Pancreas (tissue), 10 donors: ENCODE measurements at places on chromosomes 3 and 15.

GRCh38 chr3:5972586-5972985, 785.1 kb downstream of the EDEM1 start:
- DNase-seq = no peak

GRCh38 chr3:31288641-31289100, 244.1 kb upstream of the STT3B start:
- peak; percentile 15 for DNase-seq

- DNase-seq = no peak
These were observed 135.4 kb downstream of the MCTP2 start for GRCh38 chr15:94366781-94367180.

GRCh38 chr15:48176957-48177356, 1.1 kb downstream of the MYEF2 start:
- DNase-seq = no peak

GRCh38 chr15:85063522-85064079, 81.9 kb downstream of the PDE8A start:
- DNase-seq = no peak

DNA sequence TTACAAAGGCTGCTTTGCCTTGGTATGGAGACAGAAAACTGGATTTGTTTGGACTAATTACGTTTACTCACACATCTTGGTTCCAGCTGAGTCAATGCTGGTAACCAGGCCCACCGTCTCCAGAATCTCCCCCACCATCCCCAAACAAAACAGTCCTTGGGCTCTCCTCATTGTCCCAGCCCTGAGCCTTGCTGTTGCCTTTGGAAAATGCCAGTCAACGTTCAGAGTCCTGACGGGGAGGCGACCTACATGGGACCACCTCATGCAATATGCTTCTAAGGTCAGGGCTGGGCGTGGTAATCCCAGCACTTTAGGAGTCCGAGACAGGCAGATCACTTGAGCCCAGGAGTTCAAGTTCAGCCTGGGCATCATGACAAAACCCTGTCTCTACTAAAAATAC, 85.2 kb upstream of the IQSEC1 start:
- no peak for DNase-seq

DNA sequence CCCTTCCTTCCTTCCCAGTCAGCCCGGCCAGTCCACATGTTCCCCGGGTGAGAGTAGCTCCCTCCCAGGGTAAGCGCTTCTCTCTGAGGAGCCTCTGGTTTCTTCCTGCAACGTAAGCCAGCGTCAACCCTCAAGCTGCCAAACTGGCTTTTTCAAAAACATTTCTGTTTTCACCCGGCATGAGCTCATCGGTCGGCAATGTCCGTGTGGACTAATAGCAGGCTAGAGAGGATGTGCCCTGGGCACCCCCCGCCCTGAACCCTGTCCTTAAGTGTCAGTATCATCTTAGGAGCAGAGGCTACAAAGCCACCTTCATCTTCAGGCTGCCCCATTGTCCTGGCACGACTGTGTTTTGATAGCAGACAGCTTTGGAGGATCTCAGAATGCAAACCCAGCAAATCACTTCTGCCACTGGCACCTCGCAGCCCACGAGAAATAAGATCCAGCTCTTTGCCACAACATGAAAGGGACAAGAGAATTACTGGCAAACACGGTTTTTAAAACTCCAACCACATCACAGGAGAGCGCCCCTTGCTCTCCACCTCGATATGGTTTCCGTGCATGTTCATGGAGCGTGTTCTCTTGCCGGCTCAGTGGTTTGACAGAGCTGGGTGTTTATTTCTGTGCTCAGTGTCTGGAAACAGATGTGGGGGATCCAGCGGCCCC, 9.9 kb downstream of the ALDH1A3 start:
- no peak for DNase-seq

DNA sequence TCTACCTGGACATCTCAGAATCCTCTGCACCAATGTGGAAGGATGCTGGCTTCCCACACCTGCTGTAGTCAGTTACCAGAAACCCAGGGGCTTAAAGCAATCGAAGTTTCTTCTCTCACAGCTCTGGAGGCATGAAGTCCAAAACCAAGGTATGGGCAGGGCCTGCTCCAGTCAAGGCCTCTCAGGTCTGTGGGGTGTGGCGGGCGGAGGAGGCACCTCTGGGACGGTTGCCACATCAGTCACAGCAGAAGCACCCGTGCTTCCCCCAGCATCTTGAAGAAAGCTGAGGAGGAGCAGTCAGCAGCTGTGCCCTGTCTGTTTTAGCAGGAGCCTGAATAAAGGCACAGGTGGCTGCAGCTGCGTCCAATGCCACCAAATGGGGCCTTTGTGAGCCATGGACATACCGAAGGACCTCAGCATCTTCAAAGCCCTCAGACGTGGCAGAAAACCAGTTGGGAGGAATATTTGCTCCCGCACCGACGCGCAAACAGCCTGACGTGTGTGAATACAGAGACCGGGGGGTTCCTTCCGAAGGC, 68.9 kb downstream of the TFRC start:
- no peak for DNase-seq

- no peak for DNase-seq
These were observed 973.7 kb downstream of the NSUN3 start for GRCh38 chr3:95036526-95037021.
